LoVo (cell line): ENCODE measurements at places on chromosomes 12 and 14.

- no peak for DNase-seq
Observed at GRCh38 chr12:113889076-113889475, 77.0 kb downstream of the RBM19 start.

GRCh38 chr14:104049576-104050240 is 35.8 kb upstream of the ASPG start:
- no peak for DNase-seq

GRCh38 chr12:41032386-41032785 is 155.7 kb upstream of the PDZRN4 start:
- no peak for DNase-seq

GRCh38 chr12:123720141-123720814 is 8.1 kb downstream of the ATP6V0A2 start:
- DNase-seq: no peak

DNA sequence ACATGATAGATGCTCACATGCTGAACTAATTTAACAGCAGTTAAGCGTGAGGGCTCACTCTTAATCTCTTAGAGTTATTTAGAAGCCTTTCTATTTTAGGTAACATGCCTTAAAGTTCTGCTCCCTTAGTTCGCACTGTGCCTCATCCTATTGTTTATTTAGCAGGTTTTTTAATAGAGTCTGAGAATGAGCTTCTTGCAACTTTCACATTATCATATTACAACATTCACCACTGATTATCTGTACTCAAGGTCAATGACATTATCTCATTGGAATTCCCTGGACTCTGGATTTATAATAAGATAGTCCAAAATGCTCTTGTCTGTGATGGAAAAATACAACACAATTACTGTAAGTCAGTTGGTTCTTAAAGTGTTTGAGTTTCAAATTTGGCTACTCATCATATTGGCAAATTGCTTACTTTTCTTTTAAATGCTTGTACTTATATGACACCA is 183.6 kb upstream of the SLC38A2 start:
- DNase-seq: no peak

DNA sequence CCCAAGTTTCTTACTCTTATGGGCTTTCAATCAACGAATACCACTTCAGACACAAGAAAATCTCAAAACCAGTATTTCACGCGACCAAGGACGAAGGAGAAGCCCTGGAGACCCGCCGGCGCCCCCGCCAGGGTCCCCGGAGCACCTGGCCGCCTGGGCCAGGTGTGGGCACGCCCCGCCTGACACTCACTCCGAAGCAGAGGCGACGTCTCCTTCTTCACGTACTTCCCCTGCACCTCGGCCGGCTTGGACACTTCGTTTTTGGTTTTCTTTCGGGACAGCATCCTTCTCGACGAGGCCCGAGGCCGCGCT is 466 bp downstream of the SAV1 start:
- peak; percentile 45 for DNase-seq

DNA sequence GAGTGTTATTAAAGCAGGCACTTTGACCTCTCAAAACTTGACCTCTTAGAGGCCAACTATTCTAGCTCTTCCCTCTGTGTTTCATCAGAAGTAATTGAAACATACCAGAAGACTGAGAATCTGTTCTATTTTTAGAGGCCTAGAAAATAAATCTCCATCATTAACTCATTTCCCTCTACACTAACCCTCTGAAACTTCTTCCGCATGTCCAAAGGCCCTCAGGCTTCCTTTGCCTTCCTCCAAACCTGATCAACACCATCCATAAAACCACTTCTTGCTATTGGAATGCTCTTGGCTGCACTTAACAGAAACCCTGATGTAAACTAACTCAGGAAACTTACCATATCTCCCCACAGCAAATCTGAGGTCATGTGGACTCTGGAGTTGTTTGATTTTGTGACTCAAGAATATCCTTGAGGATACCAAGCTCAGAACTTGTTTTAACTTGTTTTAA is 196.4 kb downstream of the RPAP3 start:
- DNase-seq: no peak

DNA sequence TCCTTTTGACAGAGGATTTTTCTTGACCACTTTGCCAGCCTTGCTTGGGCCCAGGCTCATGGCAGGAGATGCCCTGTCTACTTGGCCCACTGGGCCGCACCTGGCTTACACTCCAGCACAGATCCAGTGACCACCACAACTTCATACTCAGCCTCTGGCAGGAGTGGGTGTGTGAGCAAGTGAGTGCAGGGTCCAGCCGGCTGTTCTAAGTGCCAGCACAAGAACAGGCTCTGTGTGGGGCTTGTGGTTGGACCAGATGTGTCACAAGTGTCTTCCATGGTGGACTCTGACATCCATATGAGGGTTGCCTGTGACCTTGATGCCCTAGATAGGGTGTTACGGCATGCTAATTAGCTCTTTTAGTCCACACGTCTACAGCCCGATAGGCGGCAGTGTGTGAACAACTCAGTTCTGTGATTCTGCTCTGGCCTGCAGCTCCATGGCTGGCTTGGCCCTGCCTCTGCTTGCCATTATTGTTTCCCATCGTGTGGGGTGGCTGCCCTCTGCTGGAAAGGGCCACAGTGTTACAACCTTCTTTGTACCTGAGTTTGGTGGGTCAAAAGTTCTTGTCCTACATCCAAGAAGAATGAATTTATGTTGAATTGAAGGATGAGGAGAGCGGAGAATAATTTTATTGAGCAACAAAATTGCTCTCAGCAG is 1089.1 kb downstream of the SLC6A15 start:
- peak; percentile 23 for DNase-seq

GRCh38 chr14:100018482-100018881 is 46.7 kb upstream of the EVL start:
- no peak for DNase-seq

- DNase-seq: no peak
Observed at GRCh38 chr12:46945591-46945990, 119.8 kb upstream of the SLC38A4 start.

DNA sequence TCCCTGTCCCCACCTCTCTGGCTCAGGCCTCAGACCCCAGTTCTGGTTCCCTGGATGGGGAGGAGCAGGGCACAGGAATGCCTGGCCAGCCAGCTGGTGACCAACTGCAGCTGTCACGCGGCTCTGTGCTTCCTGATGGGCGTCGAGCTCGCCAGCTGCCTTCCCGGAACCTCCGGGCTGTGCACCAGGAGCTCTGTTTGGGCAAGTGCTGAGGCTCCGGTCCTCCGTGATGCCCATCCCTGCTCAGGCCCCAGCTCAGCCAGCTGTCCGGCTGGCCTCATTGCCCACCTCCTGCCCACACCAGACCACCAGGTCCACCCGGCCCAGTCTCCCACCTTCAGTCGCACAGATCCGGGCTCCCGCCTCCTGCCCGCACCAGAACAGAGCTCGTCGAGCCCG is 4.8 kb downstream of the IFFO1 start:
- DNase-seq: no peak

GRCh38 chr14:30587141-30587540 is 28.2 kb downstream of the G2E3 start:
- no peak for DNase-seq

- DNase-seq: no peak
Observed at GRCh38 chr14:35121026-35121886, 534 bp downstream of the PPP2R3C start.

DNA sequence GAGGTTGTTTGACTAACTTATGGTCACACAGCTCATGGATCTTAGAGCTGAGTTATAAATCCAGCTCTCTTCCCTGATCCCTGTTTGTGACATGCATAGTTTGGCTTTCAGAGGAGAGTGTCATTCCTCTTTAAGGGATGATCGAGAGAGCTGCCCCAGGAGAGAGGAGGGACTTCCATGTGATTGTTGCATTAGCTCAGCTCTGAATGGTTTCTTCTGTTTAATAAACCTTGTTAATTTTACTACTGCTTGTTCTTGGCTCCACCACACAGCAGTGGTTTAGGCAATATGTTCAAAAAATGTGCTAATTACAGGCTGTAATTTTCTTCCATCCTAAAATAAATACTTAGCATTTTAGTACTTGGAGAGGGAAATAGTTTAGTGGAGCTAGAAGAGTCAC is 152.5 kb downstream of the C12orf75 start:
- DNase-seq: no peak

- DNase-seq: no peak
Observed at GRCh38 chr14:77204459-77204771, 22.8 kb downstream of the TMEM63C start.

DNA sequence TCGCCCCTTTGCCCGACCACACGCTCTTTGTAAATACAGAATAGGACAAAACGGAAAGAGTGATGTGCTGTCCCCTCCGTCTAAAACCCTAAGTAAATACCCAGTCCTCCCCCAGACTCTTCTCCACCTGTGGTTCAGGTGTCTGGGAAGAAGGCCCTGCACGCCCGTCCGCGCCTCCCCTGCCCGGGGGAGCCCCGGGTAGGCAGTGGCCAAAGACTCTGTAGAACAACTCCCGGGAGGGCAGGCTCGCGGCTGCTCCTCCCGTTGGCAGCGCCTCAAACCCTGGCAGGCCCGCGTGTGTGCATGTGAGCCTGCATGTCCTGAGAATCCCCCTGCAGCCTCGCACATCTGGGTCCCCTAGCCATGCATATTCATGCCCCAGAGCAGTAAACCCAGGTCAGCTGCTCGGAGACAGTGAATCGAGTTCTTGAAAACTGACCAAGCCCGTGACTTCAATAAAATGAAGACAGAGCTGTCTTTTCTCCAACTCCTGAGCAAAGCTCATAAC is 165.8 kb downstream of the MON2 start:
- no peak for DNase-seq

- no peak for DNase-seq
Observed at GRCh38 chr14:56996721-56997399, 186.6 kb upstream of the OTX2 start.

GRCh38 chr12:79775355-79776027 is 84.7 kb upstream of the PAWR start:
- DNase-seq: no peak

GRCh38 chr12:40515041-40515816 is 177.0 kb upstream of the CNTN1 start:
- DNase-seq: no peak

- DNase-seq: no peak
Observed at GRCh38 chr14:37901978-37902377, 305.7 kb upstream of the SSTR1 start.

GRCh38 chr12:126792411-126792810 is 1474.6 kb upstream of the TMEM132C start:
- DNase-seq: no peak

DNA sequence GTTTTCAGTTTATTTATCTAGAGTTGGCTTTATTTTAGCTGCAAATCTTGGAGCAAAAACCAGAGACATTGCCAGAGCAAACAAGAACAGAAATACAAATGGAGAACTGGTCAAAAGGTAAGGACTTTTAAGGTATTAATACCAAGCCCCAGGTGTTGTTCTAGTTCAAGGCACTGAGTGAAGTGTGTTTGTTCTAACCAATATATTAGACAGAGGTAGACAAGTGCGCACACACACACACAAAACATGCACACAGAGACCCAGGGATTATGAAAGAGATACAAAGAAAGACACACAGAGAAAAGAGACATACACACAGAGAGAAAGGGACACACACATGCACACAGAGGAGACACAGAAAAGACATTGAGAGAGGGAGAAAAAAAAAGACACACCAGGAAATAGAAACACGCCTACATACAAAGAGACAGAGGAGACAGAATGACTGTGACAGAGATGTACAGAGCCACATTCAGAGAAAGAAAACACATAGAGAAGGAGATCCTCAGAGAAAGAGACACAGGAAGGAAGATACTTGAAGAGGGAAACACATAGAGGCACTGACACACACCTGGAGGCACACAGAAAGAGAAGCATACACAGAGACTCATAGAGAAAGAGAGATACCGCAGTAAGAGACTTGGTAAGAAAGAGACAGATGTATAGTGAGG is 50.2 kb downstream of the MIPOL1 start:
- no peak for DNase-seq

DNA sequence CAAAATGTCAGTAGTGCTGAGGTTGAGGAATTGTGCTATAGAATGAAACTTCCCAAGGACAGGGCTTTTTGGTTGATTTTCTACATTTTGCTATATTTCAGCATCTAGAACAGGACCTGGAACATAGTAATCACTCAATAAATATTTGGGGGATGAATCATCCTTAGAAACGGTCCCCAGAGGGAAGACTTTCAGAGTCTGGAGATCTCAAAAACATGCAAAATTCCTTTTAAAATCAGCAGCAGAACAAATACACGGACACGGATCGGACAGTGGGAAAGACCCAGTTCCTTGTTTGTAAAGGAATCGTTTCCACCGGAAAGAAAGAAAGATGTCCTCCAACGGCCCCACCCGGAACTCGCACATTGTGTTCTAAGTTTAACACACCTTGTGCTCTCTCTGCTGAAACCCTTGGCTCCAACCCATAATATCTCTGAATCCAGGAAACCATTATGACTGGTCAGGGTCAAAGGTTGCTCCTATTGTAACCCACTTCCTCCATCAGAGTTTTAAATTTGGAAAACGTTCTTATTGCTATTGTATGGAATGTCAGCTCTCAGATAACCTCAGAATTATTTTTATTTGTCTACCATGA is 617.2 kb downstream of the MED13L start:
- peak; percentile 85 for DNase-seq

DNA sequence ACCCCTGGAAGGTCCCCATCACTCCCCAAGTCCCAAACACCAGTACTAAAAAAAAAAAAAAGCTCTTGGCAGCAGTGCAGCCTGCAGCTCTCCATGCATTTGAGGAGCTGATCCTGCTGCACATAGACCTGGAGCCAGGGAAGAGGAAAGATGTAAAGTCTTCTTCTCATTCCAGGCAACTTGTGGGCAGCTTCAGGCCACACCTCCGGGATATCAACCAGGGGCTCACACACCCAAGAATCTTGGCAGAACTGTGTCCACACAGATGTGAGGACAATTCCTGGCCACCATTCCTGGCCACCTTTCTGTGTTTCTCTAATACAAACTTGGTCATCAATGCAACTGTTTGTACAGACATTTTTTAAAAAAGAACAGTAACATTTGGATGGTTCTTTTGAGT is 72.7 kb downstream of the TMEM132C start:
- no peak for DNase-seq

GRCh38 chr12:49330631-49331379 is 6.2 kb downstream of the C1QL4 start:
- no peak for DNase-seq
